ENCODE measurements at places on chromosomes 3 and 15.

DNA sequence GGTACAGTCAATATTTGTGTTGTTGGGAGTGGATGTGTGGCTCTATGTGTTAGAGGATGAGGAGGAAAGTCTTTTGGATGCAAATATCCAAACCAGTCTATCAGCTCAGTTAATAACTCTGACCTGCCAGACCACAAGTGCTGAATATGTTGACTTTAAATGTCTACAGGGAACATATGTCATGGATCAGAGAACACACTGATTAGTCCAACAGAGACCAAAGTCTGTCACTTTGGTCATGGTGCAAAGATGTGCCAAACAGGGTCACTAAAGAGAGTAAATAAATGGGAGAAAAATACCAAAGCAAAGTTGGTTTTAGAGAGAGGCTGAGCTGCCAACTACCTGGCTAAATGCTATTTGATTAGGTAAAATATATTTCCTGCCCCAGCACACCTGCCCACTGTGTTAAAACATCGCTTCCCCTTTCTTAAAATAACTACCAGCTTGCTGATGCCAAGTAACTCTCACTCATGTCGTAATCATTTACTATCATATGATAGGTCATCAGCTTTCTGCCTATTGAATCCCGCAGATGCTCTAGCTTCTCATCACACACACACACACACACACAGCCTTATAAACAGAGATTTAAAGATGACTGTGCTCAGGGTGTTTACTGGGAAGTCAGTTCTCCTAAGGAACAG lies 173.3 kb downstream of the PDZRN3 start:
- no peak for DNase-seq

GRCh38 chr3:19446687-19447086 lies 298.4 kb downstream of the KCNH8 start:
- no peak for DNase-seq

GRCh38 chr15:57251941-57252340 lies 124.4 kb upstream of the CGNL1 start:
- no peak for DNase-seq

DNA sequence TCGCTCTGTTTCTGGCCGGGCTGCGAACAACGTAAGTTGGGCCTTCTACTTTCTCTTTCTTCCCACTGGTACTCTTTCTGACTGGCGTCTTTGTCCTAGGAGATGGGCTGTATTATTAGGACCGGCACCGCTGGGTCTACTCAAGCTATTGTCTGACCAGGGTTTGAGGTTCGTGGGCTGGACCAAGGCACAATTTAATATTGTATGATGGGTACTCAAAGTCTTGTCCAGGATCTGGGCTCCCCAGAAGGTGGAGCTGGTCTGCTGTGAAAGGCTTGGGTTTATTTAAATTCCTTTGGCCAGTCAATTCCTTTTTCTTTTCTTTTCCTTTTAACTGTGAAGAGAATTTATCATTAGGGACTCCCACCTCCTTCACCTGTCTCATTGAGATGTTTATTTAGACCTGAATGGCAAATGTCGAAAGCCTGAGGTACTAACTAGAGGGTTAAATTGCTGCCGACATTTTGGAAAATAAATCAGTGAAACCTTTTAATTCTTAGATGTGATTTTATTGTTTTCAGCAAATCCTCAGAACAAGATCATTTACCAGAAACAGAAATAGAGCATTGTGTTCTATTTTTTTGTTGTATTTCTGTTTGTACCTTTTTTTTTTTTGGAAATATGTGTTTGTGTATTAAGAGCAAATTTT lies 410 bp downstream of the LRRC49 start:
- DNase-seq: no peak

DNA sequence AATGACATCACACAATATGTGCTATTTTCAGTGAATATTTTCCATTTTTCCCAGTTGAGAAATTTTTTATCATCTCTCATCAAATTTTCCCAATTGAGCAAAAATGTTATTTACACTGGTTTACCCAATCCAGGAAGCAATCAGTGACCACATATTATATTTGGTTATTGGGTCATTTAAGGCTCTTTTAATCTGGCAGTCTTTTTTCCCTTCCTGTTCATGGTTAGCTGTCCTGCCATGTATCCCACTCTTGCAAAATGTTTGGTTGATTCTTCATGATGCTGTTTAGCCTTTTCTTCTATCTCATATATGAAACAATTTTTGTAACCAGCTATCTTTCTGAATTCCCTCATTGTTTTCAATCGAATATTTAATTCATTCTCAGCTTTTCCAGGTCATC lies 626.0 kb downstream of the RBMS3 start:
- no peak for DNase-seq

- no peak for DNase-seq
Observed at GRCh38 chr3:193842029-193842798, 249.2 kb downstream of the OPA1 start.

- no peak for DNase-seq
Observed at GRCh38 chr3:5231487-5231886, 44.0 kb downstream of the EDEM1 start.

GRCh38 chr3:89314454-89315098 lies 207.2 kb downstream of the EPHA3 start:
- no peak for DNase-seq

DNA sequence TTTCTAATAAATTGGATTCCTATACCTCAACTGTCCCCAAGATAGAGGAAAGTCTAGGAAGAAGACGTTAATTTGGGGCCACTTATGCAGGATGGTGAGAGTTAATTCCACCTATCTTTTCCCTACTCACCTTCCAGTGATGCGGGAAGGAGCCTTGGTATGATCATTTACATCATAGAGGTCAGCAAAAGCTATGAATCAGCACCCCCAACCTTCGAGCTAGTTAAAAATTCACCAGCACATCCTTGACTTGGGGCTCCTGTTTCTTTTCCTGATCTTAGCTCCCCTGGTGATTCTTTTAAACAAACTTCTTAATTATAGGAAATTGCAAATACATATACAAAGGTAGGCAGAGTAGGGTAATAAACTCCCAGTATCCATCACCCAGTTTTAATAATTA lies 366.6 kb downstream of the SOX2 start:
- no peak for DNase-seq

GRCh38 chr3:47871389-47871788 lies 68.5 kb downstream of the DHX30 start:
- DNase-seq: no peak

- DNase-seq: no peak
Observed at GRCh38 chr15:23646165-23647000, 1.3 kb downstream of the MAGEL2 start.

DNA sequence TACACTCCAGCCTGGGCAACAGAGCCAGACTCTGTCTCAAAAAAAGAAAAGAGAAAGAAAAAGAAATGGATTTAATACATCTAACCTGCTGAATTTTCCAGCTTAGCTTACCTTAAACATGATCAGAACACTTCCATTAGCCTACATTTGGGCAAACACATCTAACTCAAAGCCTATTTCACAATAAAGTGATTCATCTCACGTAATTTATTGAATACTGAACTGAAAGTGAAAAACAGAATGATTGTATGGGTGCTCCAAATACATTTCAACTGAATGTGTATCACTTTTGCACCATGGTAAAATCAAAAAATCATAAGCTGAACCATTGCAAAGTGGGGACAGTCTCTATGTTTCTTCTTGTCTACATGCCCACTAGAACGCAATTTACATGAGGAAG lies 9.0 kb downstream of the PIK3R4 start:
- no peak for DNase-seq

- DNase-seq: no peak
Observed at GRCh38 chr15:57256939-57257338, 119.4 kb upstream of the CGNL1 start.

GRCh38 chr15:39608185-39609139 lies 27.6 kb downstream of the THBS1 start:
- DNase-seq: no peak

DNA sequence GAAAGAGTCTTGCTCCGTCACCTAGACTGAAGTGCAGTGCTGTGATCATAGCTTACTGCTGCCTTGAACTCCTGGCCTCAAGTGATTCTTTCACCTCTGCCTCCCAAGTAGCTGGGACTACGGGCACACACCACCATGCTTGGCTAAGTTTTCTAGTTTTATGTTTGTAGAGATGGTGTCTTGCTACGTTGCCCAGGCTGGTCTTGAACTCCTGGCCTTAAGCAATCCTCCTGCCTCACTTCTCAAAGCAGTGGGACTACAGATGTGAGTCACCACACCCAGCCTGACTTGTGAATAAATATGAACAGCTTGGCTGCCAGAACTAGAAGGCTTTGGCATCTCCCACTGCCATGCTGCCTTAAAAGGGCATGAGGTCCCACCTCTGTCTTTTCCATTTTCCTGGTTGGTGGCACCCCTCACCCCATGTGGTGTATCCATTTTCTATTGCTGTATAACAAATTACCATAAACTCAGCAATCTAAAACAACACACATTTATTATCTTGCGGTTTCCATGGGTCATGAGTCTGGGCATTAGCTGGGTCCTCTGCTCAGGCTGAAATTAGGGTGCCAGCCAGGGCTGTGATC lies 44.3 kb downstream of the PTPRG start:
- DNase-seq: no peak

GRCh38 chr15:23877502-23878412 lies 190.7 kb upstream of the NDN start:
- peak; percentile 55 for DNase-seq

DNA sequence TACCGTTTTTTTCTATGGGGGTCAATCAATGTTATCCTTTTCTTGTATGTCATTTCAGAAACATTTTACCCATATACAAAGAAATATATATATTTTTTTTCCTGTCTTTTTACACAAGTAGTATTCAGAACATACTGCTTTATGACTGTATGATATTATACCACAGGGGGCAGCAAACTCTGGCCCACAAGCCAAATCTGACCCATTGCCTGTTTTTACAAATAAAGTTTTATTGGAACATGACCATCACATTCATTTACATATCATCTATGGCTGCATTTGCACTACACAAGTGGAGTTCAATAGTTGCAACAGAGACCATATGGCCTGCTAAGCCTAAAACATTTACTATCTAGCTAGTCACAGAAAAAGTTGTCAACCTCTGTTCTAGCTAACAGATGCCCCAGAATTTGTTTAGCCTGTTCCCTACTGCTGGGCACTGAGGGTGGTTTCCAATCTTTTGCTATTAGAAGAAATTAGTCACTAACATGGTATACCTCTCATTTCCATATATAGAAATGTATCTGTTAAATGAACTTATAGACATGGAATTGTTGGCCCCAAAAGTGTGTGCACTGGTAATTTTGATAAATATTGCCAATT lies 57.7 kb downstream of the BFSP2 start:
- DNase-seq: no peak

GRCh38 chr3:126346466-126346865 lies 10.7 kb downstream of the KLF15 start:
- no peak for DNase-seq

DNA sequence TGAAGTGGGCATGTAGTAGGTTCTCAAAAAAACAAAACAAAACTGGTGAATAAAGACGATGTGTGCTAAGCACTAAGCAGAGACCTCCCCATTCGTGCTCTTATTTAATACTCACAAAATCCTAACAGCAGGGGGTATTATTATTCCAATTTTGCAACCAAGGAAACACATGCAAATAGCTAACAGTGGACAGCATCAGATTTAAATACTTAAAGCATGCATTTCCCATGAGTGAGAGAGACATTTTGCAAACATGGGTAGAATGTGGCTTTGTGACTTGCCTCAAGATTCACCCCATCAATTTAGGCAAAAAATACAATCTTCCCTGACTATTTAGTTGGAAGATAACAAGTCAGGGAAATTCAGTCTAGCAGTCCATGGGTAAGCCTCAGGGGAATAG lies 946.2 kb upstream of the CFAP20DC start:
- no peak for DNase-seq

- DNase-seq: no peak
Observed at GRCh38 chr3:156491192-156491591, 63.7 kb downstream of the SSR3 start.

DNA sequence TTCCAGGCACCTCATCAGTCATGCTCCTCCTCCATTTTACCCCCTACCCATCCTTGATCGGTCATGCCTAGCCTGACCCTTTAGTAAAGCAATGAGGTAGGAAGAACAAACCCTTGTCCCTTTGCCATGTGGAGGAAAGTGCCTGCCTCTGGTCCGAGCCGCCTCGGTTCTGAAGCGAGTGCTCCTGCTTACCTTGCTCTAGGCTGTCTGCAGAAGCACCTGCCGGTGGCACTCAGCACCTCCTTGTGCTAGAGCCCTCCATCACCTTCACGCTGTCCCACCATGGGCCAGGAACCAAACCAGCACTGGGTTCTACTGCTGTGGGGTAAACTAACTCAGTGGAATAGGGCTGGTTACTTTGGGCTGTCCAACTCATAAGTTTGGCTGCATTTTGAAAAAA lies 52.6 kb downstream of the CAPN3 start:
- DNase-seq: no peak

DNA sequence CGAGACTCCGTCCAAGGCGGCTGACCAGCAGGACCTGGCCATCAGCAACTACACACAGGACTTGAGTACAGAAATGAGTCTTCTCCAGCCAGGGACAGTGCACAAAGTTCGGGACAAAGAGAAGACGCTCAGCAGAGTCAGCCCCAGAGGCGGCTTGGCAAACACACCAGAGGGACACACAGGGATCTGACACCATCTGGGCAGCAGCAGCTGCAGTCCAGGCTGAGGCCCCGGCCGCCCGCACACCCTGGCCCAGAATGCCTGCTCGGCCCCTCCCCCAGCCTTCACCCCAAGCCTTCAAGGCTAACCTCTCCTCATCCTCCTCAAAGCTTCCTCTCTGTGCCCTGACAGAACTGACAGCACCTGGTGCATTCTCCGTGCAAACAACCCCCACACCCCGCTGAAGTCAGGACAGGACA lies 61.1 kb downstream of the XXYLT1 start:
- DNase-seq: no peak

DNA sequence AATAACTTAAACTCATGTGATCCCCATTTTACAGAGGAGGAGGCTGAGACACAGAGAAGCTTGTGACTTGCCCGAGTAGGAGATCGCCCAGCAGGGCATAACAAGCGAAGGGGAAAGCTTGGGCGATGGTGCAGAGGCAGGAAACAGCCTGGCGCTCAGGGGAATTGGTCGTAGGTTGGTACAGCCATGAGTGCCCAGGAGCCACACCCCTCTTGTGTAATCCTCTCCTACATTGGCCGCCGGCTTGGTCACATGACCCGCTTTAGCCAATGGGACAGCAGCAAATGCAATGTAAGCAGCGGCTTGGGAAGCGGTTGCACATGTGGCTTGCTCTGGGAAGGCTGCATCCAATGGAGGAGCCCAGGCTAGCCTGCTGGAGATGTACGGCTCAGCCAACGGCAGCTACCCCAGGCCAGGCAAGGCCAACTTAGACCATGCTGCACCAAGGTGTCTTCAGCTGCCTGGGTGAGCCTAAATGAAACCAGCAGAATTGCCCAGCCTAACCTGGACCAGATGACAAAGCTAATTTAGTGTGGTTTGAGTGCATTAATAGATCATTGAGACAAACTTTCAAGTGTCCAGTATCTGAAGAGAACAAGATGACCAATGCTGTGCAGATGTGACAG lies 50.3 kb upstream of the SLC6A6 start:
- peak; percentile 24 for DNase-seq
